NCI-H460 (cell line): ENCODE measurements at places on chromosomes 12 and 14.

DNA sequence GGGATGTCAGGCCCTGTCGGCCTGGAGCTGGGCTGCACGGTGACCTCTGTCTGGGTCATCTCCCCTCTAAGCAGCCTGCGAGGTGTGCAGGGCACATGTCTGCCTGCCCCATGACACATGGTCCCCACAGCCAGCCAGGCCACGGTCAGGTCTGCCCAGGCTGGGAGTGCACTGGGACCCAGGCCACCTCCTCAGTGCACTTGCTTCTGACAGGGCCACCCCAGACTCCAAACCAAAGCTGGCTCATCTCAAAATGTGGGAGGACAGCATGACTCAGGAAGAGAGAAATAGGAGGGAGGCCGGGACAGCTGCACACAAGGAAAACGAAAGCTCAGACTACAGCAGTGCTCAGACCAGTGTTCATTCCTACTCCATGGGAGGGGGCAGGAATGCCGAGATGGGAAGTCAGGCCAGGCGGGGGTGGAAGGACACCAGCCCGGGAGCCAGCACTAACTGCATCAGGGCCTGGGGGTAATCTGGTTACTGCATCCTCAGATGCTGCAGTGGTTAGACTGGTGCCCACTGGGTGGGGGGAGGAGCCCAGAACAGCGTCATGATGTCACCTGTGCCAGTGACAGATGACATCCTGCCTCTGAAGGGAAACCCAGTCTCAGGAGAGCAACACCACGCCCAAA, 4.0 kb downstream of the P2RX2 start:
- no peak for DNase-seq

DNA sequence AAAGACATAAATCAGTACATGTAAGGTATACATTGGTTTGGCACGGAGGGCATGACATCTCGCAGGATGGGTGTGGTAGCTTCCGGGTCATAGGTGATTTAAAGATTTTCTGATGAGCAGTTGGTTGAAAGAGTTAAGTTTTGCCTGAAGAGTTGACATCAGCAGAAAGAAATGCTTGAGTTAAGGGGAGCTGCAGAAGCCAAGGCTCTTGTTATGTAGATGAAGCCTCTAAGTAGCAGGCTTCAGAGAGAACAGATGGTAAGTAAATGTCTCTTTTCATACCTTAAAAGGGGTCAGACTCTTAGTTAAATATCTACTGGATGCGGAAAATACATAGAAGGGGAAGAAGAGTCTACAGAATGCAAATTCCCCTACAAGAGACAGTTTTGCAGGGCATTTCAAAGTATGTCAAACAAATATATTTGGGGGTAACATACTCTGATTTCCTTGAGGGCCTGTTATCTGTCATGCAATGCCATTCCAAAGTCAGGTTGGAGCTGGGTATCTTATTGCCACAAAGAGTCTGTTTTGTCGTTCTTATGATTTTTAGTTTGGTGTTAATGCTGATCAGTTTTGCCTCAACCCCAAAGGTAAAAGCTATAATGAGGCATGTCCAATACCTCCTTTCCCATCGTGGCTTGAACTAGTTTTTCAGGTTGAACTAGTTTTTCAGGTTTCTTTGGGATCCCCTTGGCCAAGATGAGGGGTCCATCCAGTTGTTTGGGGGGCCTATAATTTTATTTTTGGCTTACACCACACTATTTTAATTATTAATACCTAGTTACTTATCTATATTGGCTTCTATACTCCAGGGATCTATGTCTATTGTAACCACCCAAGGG, 67.0 kb downstream of the PTHLH start:
- no peak for DNase-seq

GRCh38 chr14:40252817-40253447, 820.7 kb upstream of the FBXO33 start:
- no peak for DNase-seq

DNA sequence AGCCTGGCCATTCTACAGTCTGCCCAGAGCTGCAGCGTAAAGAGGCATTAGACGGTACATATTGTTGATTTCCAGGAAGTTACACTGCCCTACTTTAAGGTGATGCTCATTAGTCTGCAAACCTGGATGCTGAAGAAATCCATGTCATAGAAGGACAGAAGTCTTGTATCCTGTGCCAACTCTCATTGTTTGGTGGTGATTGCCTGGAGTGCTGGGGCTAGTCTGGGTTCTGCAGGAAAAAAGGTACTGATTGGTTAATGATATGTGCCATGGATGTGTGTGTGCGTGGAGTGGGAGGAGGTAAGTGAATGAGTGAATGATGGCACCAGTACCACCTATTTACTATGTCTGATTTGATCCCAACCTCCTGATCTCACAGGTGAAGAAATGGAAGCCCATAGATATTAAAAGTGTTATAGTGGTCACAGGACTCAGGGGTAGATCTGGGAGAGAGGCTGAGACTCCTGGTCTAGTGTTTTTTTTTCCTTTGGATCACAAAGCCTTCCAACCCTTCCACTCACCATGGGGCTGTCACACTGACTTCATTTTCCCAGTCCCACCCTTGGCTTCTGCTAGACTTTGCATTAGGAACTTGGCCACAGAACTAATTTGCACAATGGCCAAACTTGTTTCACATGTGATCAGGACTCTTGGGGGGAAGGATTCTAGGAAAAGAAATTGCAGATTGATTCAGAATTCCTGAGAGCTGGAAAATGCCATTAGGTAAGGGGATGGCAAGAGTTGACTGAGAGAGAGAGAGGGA, 96.1 kb downstream of the TMX1 start:
- DNase-seq = no peak

DNA sequence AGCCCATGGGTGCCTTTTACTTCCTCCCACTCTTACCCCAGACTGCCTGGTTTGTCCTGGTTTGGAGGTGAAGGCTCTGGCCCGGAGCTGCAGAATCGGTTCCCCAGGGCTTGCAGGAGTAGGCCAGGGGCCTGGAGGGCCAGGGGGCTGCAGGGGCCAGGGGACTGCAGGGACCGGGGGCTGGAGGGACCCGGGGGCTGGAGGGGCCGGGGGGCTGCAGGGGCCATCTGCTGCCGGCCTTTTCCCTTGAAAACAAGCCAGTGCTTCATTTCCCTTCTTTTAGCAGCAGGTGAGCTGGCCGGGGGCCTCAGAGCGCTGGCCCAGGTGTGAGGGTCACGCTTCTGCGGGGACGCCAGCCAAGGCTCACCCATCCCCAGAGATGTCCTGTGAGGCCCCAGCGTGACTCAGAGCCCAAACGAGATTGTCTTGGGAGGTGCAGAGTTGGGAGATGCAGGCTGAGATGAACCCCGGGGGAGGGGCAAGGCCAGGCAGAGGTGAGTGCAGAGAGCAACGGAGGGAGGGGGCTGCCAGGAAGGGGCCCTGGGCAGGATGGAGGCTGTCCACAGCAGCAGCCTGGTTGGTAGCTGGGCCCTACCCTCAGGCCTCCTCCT, 154.9 kb downstream of the KIF26A start:
- no peak for DNase-seq

DNA sequence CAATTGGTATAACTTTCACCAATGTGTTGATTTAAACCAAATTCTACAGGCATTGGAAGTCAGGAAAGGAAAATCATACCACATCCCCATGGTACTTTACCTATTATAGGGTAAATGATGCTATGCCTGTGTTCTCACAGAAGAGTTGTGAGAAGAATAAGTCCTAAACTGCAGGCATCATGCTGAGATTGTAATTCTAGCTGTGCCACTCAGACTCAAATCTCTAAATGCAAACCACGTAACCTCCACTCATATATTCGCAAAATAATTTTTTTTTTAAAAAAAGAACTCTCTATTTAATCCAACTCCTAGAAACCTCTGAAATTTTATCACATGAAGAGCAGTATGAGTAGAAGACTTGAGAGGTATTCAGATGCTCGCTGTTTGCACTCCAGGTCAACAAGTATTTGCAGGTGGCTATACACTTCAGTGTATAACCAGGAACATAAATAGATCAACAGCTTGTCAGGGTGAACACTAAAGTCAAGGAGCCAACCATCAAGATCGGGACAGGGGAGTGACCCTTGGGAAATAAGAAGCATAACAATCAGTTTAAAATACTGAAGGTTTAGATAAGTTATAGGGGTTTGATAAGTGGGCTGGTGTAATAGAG, 110.1 kb downstream of the SLC25A21 start:
- DNase-seq = no peak

DNA sequence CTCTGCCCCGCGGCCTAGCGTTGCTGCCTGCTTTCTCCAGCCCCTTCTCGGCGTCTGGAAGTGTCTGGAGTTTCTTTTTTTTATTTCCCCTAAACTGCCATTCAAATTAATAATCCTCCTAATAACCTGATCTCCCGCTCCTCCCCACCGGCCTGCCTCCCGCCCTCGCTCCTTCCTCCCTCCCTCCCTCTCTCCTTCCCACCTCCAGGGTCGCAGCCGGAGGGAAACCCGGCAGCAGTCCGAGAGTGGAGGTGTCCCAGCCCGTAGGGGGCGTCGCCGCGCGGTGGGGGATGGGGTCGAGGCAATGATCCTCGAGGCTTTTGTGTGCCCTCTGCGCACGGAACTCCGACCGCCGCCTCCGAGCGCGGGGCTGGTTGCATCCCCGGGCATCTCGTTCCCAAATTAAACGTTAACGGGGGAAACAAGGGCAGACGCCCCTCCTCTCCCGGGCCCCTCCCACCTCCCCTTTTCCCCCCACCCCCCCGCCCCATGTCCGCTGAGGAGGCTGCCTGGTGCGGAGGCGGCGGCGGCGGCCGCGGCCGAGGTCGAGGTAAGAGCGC, 1.0 kb upstream of the SOCS2 start:
- peak; percentile 48 for DNase-seq

GRCh38 chr14:34224221-34224620, 237.8 kb downstream of the SPTSSA start:
- no peak for DNase-seq

- peak; percentile 70 for DNase-seq
Observed at GRCh38 chr12:27821259-27821973, 41.4 kb upstream of the MANSC4 start.

- DNase-seq = no peak
Observed at GRCh38 chr14:68758301-68758700, 34.6 kb downstream of the ZFP36L1 start.

- peak; percentile 46 for DNase-seq
Observed at GRCh38 chr12:48977290-48978281, 536 bp upstream of the WNT1 start.
